Activated T-helper 1 cell treated with anti-CD3 and anti-CD28 coated beads, Interleukin-2, amount 50 U/mL, for 16 hours (primary cell): ENCODE measurements at places on chromosomes 11 and 22.

DNA sequence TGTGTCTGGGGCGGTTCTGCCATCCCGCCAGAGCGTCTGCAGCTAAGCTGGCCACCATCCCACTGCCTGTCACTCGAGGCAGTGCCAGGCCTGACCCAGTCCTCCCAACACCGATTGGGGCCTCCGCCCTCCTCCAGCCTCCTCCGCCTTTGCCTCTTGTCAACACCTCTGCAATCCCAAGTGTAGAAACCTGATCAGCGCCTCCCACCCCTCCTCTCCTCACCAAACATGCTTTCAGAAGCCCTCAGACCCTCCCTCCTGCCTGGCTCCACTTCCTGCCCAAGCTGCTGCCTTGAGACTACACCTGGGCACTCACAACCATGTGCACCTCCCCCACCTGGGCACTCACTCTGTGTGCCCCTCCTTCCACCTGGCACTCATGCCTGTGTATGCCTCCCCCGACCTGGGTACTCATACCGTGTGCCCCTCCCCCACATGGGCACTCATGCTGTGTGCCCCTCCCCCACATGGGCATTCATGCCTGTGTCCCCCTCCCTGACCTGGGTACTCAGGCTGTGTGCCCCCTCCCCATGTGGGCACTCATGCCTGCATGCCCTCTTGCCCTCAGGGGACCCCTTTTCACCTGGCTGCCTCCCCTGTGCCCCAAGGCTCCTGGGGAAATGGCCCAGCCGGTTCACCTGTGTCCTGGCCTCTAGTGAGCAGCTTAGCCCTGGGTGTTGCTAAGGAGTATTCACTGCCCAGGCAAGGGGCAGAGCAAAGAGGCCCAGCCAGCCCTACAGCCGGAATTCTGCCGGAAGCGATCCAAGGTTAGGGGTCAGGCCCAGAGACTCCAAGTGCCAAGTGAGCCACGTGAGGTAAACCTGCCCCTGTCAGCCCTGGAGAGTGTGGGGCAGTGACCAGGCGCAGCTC is 5.5 kb upstream of the IFITM10 start:
- no peak for DNase-seq

DNA sequence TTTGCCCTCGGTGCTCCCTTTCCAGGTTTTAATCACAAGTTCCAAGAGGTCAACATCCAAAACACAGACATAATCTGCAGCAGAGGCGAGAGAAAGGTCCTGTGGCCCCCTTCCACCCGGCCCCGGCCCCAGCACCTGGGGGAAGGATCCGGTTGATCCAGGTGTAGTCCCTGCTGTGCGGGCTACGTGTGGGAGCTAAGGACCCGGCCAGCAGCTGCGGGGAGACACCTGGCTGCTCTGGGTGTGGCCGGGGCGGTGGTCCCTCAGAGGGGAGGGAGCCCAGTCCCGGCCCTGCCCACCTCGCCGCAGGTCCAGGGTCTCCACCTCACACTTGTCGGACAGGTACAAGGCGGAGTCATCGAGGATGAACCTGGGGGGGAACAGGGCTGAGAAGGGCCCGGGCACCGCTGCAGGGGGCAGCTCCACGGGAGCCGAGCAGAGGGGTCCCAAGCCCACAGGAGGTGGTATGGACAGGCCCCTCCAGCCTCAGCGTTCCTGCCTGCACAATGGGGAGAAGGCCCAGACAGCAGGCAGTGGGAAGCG is 13.6 kb downstream of the ATG2A start:
- DNase-seq: no peak

DNA sequence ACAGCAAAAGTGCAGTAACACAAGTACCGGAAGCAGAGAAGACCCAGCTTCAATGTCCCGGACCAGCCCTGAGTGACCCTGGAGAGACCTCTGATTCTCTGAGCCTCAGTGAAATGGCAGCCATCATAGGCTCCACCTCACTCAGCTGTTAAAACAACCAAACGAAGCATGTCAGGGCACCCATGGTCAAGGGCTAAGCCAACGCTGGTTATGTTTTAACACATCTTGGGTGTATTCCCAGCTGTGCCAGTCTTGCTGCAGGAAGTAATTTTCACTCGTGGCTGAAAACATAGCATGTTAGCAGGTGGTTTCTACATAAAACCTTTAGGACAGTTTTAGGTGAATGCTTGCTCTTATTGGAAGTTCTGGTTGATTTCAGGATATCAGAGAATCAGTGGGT is 30.9 kb downstream of the LMO2 start:
- DNase-seq: no peak

- DNase-seq: peak; percentile 70
These were observed 2.7 kb upstream of the KRTAP5-6 start for GRCh38 chr11:1694064-1694845.

DNA sequence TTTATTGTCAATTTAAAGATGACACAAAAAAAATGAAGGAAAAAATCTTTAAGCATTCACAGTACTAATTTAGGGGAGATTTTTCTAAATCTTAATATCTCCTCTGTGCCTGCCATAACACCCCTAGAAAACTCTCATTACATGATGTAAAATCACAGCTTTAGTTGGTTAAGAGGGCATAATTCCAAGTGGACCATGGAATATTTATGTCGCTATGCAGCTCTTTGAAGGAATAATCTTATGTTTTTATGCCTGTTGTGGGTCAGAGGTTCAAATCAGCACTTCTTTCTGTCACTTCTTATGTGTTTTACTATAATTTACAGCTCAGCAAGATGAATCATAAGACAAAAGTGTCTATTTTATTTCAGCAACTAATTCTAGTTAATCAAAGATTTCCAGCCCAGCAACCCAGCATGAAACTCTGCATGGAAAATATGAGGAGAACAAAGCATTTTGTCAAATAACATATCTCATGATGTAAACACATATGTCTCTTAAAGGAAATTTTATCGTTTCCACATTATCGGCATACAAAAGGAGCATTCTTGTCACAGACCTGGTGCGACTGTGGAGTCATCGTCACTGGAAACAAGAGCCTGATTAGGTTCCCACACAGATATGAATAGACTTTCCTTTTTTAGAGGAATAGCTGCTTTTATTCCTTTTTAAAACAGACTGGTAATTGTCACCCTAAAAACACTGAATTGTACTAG is 274.8 kb downstream of the SOX6 start:
- no peak for DNase-seq

DNA sequence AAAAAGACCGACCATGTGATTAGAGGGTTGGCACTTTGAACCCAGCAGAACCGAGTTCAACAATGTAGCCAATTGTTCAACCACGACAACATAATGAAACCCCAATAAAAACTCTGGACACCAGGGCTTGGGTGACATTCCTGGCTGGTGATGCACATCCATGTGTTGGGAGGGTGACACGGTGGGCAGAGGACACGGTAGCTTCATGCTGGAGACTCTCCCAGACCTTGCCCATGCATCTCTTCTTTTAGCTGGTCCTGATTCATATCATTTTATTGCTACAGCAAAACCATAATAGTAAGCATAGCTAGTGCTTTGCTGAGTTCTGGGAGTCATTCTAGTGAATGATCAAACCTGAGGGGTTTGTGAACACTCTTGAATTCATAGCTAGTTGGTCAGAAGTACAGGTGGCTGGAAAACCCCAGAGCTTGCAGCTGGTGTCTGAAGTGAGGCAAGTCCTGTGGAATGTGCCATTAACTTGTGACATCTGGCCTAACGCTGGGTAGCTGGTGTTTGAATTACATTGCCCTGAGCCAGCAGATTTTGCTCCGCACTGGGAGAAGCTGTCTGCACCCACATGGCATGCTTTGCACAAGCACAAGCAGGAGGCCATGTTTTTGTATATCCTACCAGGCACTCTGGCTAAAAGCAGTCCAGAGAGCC is 14.0 kb downstream of the RPUSD4 start:
- no peak for DNase-seq

DNA sequence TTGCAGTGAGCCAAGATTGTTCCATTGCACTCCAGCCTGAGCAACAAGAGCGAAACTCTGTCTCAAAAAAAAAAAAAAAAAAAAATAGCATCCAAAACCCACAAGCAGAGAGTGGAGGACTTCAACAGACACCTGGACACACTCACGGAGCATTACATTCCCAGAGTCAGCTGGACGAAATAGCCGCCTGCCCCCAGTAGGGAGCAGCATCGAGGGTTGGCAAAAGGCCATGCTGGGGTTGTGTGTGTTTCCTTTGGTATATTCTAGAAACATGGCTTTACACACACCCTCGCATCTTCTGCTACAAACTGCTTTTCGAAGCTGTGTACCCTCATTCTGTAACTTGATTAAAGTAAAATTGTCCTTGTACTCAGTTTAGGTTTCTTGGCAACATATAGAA is 5.3 kb downstream of the ADA2 start:
- no peak for DNase-seq

- DNase-seq: no peak
These were observed 128.0 kb downstream of the TENM4 start for GRCh38 chr11:79312617-79313529.

DNA sequence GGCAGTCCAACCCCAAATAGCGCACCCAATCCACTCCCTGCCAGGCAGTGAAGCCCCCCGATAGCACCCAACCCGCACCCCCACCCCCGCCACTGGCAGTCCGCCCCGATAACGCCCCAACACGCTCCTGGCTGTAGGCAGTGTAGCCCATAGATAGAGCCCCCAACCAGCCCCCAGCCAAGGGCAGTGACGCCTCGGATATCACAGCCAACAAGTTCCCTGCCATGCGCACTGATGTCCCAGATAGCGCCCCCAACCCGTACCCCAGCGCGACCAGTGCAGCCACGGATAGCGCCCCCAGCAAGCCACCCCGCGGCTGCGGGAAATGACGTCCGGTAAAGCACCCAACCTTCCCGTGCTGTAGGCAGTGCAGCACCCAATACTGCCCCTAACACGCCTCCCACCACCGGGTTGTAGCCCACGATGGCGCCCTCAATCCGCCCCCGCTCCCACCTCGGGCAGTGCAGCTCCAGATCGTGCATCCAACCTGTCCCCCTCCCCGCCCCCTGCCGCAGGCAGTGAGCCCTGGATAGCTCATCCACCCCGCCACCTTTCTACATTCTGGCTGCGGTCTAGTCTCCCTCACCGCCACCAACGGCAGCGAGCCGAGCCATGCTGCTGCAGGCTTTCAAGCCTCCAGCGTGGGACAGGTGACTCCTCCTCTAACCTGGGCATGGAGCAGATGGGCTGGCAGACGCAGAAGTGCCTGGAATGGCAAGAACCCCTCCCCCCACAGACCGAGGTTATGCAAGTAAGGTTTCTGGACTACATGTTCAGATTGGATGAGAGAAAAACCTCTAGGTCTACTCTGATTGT is 625 bp downstream of the RFPL2 start:
- no peak for DNase-seq
